SW480 (cell line): ENCODE measurements at places on chromosomes 1 and 21.

GRCh38 chr1:233197940-233198339 lies 97.6 kb downstream of the PCNX2 start:
- DNase-seq = no peak

DNA sequence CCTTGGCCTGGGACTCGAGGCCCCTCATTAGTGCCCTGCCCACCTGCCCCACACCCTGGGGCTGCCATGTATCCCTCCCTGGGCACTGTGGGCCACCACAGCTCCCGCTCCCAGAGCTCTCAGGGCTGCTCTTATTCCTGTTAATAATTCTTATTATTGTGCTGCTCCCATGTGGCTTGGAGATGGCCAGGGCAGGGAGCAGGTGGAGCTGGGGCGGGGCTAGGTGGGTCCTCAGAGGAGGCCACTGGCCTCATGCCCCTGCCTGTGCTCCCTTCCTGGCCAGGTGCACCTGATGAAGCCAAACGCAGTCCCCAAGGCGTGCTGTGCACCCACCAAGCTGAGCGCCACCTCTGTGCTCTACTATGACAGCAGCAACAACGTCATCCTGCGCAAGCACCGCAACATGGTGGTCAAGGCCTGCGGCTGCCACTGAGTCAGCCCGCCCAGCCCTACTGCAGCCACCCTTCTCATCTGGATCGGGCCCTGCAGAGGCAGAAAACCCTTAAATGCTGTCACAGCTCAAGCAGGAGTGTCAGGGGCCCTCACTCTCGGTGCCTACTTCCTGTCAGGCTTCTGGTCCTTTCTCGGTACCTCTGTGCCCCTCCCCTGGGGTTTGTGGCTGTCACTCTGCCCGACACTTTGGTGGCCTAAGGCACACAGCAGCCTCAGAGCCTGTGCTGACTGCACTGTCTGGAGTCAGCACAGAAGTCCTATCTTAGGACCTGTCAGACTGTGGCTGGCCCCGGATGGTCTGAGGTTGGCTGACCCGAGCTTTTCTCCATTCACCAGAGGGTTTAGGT lies 34.1 kb downstream of the BMP8A start:
- DNase-seq = no peak

DNA sequence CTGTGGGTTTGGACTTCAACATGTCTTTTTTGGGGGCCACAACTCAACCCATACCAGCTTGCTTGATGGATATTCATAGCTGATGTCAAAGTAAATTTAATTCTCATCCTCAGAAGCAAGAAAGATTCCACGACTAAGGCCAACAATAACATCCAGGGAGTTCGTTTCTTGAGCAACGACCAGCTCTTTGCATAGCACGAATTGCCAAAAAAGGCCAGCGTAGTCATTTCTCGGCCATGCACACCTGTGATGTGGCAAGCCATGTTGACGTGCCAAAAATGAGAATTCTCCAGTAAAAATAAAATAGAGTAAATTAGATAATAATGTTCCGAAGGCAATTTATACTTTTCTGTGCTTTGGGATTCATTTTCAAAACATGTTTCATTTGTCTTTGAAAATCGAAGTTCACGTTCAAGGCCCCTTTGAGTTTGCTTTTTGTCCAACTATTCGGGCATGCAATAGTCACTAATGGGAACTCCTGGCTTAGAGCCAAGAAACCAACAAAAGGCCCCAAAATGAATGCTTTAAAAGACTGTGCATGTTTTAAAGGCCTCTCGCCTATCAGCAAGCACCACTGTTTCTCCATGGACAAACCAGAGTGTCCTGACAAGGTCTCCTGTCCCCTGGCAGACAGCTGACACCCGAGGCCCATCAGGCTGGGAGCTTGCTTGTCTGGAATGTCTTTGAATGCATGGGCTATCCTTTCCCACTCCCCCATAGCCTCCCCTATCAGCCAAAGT lies 14.4 kb upstream of the IGSF5 start:
- no peak for DNase-seq

GRCh38 chr1:10637834-10638558 lies 158.4 kb downstream of the CASZ1 start:
- no peak for DNase-seq

- DNase-seq = no peak
Measured at GRCh38 chr1:239570878-239571277, 184.5 kb downstream of the CHRM3 start.

- DNase-seq = no peak
Measured at GRCh38 chr1:14778541-14778897, 180.0 kb downstream of the KAZN start.

DNA sequence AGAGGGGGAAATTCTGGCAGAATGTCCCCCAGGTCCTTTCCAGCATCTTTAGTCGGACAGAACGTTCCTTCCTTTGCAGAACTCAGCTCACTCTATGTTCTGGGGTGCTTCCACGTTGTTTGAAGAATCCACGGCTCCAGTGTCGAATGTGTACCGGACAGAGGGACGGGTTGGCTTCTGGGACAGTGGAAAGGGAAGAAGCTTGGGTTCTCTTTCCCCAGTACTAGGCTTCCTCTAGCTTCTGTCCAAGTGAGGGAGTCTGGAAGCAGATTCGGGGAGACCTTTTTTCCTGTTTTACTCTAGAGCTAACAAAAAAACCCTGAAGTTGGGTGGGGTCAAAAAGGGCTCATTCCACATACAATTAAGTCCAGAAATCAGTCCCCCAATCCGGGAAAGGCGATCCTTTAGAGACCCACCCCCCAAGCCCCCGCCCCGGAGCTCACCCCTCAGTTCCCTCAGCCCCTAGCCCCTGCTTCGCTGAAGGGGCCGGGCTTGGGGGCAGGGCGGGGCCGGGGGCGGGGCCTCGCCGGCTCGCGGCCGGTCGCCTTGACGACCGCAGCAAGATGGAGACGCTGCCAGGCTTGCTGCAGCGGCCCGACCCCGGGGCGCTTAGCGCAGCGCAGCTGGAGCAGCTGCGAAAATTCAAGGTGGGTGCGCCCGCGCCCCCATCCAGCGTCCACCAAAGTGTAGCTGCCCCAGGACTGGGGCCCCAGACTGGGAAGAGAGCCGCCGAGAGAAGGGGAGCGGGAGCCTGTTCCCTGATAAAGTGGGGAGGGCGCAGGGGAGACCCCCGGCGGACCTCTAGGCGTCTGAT lies at the start of gene RIIAD1:
TSS of gene RIIAD1 (plus strand) at position 549 of the 814 bp plus-strand sequence. CDS start at position 564, 15 bp downstream.
- no peak for DNase-seq

GRCh38 chr1:20462397-20462796 lies 23.6 kb downstream of the CAMK2N1 start:
- DNase-seq = no peak

DNA sequence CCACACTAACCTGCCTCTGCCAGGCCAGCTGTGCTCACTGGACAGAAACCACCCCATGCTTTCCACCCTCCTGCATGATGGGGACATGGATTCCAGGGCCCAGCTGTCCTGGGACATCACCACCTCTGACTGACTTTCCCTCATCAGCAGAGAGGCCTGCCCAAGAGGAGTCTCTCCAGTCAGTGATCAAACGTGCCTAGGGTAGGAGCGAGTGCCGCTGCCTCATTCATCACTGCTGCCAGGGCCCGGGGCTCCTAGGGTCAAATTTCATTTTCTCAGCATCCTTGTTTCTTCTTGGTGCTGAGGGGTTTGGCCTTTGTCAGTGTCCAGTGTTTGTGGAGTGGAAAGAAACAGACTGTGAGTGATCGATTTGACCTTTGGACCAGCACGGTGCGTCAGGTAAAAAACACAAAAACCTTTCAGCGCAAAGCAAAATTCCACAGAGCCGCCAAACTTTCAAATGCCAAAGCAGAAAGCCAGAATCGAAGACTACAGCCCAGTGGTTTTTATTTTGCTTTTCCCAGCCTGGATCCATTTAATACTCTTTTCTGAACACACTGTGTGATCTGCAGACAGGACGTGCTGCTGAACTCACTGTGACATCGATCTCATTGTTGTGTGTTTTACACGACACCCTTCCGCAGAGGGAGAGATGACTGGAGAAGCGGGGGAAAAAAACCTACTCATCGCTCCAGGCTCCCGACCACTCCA lies 43.2 kb downstream of the CAPN8 start:
- no peak for DNase-seq

- DNase-seq = no peak
Measured at GRCh38 chr1:62405247-62405646, 31.6 kb upstream of the USP1 start.

GRCh38 chr1:227898502-227899140 lies 49.1 kb downstream of the WNT9A start:
- DNase-seq = no peak

- DNase-seq = no peak
Measured at GRCh38 chr1:27152004-27152828, 2.7 kb downstream of the SLC9A1 start.

DNA sequence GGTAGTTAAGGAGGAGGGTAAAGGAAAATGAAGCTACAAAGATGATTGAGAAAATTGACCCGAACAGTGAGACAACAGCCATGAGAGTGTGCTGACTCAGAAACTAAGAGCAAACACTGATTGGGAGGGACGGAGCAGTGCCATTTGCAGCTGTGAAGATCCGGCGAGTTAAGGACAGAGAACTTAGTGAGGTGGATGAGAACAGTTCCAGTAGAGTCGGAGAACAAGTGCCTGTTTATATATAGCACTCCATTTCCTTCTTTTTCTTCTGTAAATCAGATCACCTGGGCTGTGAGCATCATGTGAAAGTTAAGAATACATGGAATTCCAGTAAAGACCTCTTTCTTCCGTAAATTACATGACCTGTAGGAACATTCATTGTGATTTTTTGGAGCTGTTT lies 145.7 kb downstream of the KCNK2 start:
- no peak for DNase-seq

DNA sequence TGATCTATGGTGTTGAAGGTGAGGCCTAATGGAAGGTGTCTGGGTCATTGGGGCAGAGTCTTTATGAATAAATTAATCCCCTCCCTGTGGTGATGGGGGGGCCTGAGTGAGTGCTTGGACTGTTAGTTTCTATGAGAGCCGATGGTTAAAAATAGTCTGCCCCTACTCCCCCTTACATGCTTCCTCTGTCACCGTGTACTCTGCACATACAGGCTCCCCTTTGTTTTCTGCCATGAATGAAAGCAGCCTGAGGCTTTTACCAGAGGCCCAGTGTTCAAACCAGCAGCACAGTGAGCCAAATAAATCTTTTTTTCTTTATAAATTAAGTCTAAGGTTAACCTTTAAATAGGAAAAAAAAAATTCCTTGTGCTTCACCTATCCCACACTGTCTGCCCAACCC lies 657.0 kb downstream of the AMY1C start:
- DNase-seq = no peak

- no peak for DNase-seq
Measured at GRCh38 chr1:84700070-84700469, 9.8 kb upstream of the SSX2IP start.

DNA sequence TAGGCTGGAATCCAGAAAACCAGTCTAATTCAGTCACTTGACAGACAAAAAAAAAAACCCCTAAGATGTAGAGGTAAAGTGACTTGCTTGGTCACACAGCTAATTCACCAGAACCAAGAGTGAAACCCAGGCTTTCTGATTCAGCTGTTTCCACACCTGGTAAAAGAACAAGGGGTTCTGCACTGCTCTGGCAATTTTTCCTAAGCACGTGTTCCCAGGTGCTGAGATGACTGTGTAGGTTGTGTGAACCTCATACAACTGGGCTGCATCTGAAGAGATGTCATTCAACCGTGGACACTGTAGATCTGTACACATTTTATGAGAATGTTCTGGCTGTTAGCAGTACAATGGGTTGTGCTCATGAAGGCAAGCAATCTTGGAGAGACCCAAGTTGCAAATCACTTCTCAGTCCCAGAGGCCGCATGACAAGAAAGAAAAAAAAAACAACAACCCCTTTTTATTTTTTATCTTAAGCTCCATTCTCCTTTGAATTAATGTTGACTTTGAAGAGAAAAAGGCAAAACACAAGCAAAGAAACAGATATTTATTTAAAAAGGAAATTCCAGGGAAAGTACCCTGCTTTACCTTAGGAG lies 95.4 kb downstream of the INTS7 start:
- no peak for DNase-seq

DNA sequence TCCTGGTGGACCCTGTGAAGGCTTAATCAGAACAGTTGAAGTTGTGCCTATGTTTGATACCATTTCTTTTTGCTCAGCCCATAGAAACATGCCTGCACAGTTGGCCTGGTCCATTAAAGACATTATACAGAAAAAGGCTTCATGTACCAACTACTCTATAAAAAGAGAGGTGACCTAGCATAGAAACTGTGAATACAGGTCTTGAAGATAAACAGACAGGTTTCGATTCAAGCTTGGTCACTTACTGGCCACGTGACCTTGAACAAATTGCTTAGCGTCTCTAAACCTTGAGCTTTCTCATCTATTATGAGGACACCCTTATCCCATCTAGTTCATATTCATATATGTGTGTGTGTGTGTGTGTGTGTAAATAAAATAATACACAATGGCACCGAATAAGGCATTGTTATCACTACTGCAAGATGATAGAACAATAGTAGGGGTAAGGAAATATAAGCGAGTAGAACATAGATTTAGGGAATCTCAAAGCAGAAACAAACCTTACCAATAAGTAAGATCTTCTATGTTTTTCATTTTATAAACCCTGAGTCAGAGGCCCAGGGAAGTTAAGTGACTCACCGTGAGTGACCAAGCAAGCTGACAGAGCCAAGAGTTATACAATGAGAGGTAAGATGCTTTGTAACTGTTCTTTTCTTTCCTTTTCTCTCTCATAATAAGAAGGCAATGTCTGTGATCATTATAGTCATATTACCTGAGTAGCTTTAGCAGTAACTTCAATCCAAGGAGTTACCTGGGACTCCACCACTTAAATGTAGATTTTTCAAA lies 476.8 kb upstream of the DEPDC1 start:
- no peak for DNase-seq

DNA sequence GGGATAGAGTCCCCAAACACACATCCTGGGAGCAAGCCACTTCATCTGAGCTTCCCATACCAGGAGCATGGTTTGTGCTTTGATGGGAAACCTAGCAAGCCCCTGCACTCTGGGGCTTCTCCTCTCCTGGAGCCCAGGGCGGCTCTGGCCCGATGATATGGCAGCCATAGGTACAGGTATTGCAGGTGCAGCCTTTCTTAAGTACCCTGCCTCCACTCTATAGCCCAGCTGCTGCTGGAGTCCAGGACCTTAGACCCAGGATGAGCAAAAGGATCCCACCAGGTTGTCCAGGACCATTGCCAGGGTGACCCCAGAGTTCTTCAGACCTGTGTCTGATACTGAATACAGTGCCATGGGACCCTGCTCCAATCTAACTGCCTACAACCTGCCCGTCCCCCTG lies 4.2 kb downstream of the C1orf226 start:
- no peak for DNase-seq

DNA sequence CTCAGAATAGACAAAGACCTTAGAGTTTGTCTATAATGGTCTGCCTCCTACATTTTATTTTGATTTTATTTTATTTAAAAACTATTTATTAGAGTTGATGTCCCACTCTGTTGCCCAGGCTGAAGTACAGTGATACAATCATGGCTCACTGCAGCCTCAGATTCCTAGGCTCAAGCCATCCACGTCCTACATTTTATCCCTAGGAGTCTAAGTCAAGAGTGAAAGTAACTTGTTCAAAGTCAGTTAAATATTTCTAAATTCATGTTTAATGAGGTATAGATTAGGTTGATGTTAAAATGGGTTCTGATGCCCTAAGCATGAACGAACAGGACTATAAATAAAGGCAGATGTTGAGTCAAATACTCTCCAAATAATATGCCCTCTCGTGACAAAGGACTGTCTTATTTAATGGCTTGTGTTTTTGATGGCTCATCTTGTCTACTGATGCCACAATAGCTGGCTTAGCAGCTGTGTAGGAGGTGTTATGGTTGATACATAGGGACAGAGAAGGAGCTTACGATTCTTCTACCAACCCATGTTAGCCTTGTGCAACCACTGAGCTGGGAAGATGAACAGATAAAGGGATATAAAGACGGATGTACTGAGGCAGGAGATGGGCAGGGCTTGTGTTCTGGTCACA lies 66.0 kb upstream of the CR1L start:
- no peak for DNase-seq
